Substantia nigra (tissue), 51 donors: ENCODE measurements at places on chromosomes 1 and 21.

DNA sequence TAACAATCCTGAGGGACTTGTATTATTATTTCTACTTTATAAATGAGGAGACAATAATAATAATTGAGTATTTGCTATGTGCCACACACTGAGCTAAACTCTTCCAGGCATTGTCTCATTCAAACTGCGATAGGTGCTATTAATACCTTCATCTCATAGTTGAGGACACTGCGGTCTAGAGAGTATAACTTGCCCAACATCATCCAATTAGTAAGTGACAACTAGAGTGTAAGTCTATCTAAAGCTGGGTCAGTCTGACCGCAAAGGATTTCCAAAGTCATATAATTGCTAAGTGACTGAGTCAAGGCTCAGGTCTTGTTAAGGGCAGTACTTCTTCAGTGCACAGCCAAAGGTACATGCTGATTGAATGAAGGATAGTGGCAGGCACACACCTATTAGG is 9.7 kb downstream of the BCL9 start:
- no peak for DNase-seq

DNA sequence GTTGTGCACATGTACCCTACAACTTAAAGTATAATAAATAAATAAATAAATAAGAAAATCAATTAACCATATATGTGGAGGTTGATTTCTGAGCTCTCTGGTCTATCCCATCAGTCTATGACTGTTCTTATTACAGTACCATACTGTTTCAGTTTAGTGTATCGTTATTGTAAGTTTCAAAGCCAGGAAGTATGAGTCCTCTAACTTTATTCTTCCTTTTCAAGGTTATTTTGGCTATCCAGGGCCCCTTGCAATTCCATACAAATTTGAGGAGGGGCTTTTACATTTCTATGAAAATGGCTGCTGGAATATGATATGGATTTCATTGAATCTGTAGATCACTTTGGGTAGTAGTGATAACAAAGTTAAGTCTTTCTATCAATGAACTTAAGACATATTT is 96.9 kb upstream of the BCL9 start:
- DNase-seq: no peak

- DNase-seq: no peak
These were observed 98.3 kb downstream of the LYPLAL1 start for GRCh38 chr1:219271818-219272535.

DNA sequence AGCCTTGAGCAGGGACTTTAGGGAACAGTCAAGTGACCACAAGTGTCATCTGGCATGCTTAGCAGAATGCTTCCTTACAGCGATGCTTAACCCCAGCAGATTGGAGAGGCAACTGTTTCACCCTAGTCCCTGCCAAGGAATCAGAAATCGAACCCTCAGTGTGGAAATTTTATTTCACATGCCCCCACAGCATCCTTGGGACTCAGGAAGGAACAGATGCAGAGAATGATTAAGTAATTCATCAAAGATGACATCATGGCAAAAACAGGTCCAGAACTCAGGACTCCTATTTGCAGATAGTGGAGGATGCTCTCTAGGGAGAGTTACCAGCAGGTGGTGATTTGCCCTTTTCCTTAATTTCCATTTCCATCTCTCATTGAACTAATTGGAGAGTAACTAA is 333.0 kb upstream of the KAZN start:
- no peak for DNase-seq

- peak; percentile 48 for DNase-seq
These were observed 37.3 kb upstream of the HMGN1 start for GRCh38 chr21:39386194-39386593.

GRCh38 chr1:229249854-229250644 is 20.9 kb upstream of the RAB4A start:
- no peak for DNase-seq

- no peak for DNase-seq
These were observed 282.6 kb downstream of the BARHL2 start for GRCh38 chr1:90434460-90434859.

DNA sequence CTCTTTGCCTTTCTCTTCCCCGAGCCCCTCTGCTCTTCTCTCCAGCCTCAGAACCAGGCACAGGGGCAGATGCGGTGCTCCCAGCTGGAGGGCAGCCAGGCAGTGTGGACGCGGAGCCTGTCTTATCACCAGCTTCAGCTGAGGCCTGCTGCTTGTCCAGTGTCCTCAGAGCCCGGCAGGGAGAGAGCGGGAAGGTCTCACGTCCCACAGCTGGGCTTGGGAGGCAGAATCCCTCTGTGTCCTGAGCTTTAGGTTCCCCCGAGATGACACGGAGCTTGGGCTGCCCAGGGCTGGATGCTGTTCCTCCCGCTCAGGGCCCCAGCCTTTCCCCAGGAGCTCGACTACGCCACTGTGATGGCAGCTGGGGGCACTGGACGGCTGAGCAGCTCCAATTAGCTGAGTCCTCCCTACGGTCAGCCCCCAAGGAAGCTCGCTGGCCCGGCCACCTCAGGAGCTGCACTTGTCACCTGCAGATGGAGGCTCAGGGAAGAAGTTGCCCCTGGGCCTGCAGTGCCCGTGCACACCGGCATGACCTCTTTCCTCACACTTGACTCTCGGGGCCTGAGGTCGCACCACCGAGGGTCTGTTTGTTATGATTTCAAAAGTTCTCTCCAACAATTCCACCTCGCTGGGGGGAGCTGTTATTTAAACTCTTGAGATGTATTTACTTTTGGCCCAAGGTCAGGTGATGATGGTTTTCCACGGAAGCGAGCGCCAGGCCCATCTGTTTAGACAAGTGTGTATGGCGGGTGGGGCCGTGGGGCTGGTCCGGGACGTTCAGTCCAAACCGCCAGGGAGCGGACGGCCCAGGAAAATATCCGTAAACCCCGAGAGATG is 127.3 kb downstream of the SIK1 start:
- no peak for DNase-seq
